ENCODE measurements at places on chromosomes 11 and 22.
A peak's percentile ranks its signal among the peaks of the same experiment; 100 is the strongest.

DNA sequence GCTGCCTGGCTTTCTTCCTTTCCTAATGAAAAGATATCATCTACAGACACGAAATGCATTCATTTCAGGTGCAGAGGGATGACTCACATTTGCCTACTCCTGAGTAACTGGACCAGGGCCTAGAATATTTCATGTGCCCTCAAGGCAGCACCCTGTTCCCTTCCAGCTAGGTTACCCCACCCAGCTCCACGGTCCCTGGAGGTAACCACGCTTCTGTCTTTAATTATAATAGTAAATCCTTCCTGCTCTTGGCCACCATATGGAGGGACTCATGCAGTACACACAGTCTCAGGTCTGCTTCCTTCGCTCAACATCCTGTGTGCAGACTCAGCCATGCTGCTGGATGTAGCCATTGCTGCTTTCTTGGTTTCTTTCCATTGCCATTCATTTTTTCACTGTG is 22.3 kb downstream of the DHCR7 start:
- DNase-seq = no peak

DNA sequence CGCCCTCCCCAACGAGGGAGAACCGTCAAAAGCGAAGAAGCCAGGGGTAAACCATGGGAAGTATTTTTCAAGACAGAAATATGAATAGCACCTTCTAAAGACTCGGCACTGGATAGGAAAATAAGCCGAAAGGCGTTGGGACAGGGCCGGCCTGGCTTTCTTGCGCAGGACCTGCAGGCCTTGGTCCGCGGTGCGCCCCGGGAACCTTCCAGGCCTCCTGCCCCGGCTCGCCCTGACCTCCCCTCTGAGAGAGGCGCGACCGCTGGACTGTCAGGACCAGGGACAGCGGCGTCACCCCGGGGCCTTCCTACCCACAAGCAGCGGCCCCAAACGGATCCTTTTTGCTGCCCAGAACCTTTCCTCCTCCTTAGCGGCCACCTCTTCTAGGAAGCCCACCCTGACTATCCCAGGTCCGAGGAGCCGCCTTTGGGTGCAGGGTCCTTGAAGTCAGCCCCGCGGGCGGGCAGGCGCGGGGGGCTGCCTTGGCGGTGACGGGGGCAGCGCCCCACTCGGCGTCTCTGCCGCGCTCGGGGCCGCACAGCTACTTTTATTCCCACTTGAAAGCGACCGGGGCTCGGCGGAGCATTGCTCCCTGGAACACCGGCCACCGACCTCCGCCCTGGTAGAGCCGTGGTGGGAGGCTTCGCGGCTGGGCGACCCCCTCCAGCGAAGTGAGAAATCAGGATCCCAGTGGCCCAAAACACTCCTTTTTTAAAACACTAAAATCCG is 650 bp upstream of the MAPK11 start:
- DNase-seq = peak; percentile 84

DNA sequence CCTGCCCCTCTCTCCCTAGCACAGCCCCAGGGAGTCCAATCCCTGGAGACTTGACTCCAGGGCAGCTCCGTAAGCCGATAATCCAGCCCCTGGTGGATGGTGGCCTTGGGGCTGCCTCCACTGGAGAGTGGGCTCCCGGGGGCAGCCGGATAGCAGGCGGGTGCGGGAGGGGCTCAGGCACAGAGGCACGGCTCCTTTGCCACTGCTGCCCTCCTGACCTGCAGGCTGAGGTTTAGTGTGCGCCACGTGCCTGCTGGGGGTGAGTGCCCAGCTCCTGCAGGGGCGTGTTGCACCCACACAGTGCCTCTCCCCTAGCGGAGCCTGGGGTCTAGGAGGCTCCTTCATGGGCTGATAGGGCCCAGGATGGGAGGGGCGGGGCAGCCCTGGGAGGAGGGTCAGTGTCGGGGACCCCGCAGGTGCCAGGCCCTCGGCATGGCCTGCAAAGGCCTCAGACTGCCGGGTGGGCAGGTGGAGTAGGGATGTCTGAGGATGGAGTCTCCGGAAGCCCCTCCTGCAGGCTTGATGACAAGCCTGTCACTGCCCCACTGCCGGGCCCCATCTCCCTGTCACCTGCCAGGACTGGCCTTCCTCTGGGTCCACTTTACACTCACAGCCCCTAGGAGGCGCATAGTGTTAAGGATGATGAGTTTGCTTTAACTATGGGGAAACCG is 5.6 kb downstream of the DUSP8 start:
- DNase-seq = no peak

DNA sequence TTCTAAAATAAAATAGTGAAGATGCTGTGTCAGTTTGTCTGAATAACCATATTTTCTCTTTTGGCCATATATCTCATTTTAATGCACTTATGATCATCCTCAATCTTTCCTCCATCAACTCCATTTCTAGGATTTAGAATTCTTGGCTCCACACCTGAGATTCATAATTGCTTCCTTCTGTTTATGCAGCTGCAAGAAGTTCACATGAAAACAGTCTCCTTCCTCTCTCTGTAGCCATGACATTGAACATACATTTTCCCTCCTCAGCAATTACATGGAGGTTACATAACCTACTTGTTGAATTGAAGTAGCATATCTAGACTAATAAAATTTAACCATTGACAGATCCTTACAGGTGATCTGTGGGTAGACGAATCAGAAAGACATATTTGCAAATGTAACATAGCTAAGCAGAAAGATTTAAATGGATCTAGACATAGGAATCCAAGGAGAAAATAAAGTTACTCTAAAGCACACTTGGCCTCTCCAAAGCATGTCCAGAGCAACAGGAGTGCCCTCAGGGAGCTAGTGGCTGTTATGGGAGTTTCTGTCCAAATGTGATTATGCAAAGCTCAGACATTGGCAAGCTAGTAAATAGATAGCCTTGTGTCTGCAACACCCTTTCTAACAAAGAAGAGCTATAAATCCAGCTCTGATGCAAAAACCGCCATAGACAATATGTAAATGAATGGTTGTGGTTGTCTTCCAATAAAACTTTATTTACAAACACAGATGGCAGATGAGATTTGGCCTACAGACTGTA is 119.9 kb upstream of the MPPED2 start:
- DNase-seq = no peak

DNA sequence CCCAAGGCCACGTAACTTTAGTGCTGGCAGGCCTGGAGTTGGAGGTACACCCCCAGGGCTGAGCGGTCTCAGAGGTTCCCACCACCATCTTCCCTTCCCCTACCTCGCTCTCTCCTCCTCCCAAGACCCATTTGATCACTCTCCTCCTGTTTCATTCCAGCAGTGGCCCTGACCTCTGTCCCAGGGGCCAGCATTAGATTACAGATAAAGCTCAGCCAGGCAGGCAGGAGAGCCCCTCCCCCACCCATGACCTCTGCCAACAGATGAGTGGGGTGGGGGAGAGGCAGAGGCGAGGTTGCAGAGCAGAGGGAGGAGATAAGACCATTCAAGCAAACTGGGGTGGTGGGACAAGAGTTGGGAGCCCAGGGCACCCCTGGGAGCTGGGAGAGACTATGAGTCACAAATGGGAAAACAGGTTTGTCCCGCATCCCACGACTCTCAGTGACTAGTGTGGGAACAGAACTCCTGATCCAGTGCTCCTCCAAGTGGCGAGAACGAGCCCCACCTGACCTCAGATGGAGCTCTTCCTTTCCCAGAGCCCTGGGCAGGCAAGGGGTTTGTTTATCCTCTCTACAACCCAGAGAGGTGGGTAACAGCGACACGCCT is 367.9 kb downstream of the MN1 start:
- DNase-seq = no peak

GRCh38 chr11:125329786-125330185 is 165.2 kb downstream of the PKNOX2 start:
- no peak for DNase-seq

- no peak for DNase-seq
These were observed 86.9 kb upstream of the FAT3 start for GRCh38 chr11:92137747-92138146.

DNA sequence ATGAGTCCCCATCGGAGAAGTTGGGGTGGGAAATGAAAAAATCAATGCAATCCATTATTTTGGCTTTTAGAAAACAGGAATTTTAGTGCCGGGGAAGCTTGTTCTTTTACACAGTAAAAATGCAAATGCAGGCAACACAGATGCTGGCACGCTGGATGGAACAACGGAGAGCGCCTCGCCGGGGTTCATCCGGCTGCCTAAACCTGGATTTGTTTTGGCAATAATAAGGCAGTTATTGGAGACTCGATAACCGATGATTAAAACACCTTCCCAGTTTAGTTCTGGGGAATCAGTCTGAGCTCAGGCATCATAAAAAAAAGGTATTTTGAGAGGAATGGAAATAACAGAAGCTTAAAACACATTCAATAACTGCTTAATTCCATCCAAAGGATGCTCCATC is 2.9 kb downstream of the DSCAML1 start:
- no peak for DNase-seq

GRCh38 chr11:103550811-103551210 is 441.6 kb downstream of the DYNC2H1 start:
- no peak for DNase-seq

GRCh38 chr11:19714387-19715363 is 2.0 kb downstream of the NAV2 start:
- DNase-seq = no peak

Data from sciatic nerve (tissue), 2 donors.